ENCODE measurements at places on chromosomes 1 and 21.

- no peak for DNase-seq
These were observed 250 bp downstream of the F5 start for GRCh38 chr1:169586067-169586394.

GRCh38 chr1:199508072-199508471 is 519.4 kb upstream of the NR5A2 start:
- DNase-seq = no peak

- DNase-seq = no peak
These were observed 49.5 kb downstream of the SSBP3 start for GRCh38 chr1:54356680-54357147.

- DNase-seq = no peak
These were observed 26.8 kb downstream of the PALMD start for GRCh38 chr1:99672530-99673213.

GRCh38 chr1:231929311-231929710 is 302.7 kb downstream of the DISC1 start:
- DNase-seq = no peak

DNA sequence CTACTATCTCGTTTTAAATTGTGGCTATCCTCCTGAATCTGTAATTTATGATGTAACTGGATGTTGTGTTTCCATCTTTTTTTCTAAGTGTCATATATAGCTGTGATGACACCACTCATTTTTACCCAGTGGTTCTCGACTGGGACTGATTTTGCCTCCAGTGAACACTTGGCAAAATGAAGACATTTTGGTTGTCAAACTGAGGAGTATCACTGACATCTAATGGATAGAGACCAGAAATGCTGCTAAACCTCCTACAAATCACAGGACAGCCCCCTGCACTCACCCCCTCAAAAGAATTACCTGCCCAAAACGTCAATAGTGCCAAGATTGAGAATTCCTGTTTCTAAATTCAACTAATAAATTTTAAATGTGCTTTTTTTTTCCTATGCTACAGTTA is 1.9 kb downstream of the TRMT13 start:
- no peak for DNase-seq

GRCh38 chr1:241641773-241642592 is 1.8 kb upstream of the CHML start:
- no peak for DNase-seq

DNA sequence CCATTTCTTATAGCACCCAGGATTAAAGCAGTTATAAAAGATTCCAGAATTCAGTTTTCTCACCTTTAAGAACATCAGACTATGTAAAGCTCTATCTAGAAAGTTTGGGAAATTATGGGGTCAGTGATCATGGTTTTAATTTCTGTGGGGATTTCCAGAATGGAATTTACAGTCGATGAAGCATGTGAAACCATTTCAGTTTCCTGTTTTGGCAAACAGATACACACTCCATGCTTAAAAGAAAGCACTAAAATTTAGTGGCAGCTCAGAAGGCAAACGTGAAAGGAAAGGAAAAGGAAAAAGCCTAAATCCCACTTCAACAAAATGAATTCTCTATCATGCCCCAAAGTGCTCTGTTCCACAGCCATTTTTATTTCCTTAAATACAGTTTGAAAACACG is 60.4 kb downstream of the FYB2 start:
- no peak for DNase-seq

Measured in nucleus accumbens (tissue), 56 donors.